ENCODE measurements at places on chromosomes 2 and 18. TPM values are rescaled to one million over a fixed set of nuclear protein-coding genes. Genes with fewer than 3 reads are reported as not detected.

DNA sequence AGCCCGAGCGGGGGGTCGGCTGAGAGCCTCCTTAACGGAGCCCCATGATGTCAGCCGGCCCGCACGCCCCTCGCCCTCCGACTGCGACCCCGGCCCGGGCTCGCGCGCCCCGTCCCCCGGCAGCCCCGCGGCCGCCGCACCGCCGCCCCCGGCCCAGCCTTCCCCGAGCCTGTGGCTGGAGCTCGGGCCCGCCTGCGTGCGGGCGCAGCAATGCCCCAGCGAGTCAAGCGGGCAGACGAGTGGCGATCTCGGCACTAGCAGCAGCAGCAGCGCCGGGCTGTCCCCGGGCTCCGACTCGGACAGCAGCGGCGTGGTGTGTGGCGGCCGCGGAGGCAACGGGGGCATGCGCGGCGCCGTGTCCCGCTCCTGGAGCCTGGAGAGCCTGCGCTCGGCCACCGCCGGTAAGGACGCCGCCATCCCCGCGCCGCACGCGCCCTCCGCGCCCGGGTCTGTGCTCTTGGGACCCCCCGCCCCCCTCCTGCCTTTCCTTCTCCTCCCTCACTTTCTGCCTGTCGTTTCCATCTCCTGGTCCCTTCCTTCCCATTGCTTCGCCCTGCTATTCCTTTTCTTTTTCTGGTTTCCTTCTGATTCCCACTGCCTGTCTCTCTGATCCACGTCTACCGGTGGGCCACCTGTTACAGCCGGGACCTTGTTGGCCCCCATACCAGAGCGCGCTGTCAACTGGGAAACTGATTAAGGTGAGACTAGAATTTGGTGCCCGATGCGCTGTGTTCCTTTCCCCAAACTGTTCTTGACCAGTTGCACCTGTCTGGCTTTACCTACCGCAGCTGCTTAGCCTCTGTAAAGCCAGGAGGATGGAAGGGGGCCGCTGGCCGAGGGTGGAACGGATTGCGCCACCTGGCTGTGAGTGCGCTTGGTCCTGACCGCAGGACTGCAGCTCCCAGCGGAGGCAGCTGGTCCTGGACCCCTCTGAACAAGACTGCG is 127.4 kb downstream of the ARHGEF4 start:
- peak; percentile 16 for DNase-seq

DNA sequence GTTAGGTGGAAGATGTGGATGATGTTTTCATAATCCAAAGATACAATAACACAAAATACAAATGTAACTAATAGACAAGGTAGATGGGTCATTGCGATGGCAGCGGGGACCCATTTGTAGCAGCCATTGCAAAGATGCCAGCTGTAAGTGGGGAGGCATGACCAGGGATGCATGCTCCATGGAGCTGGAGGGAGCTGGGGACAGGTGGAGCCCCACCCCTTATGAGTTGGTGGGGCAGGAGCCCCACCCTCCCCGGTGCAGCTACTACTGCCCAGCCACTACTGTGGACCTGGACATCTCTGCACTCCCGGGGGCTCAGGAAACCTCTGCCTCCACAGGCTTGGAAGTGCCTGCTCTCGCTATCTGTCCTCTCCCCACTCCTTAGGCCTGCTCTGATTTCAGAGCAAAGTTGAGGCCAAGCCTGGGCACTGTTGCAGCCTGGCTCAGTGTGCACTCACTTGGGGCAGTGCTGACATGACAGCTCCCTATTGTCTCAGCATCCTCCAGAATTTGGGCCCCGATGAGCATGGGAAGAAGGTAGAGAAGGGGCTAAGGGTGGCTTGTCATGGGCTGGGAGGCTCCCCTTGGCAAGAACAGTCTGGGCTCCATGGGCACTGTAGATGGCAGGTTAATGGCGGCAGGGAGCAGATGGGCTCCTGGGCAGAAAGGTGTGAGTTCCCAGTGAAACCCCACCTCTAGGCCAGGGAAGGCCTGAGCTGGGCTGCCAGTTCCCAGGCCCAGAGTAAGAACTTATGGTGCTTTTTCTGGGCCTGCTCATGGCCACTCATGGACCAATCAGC is 81.1 kb downstream of the ZNF804A start:
- no peak for DNase-seq

- no peak for DNase-seq
These were observed 115.7 kb downstream of the FAM210A start for GRCh38 chr18:13610555-13611141.

- no peak for DNase-seq
These were observed 64.5 kb upstream of the LAPTM4A start for GRCh38 chr2:20115902-20116301.

The RAPGEF4 gene
- total RNA-seq = 1.8 TPM

GRCh38 chr2:124025891-124026434 is 876 bp downstream of the CNTNAP5 start:
- no peak for DNase-seq

GRCh38 chr2:41933585-41934320 is 114.1 kb upstream of the PKDCC start:
- no peak for DNase-seq

The TUBA3E gene
- not detected for total RNA-seq

- no peak for DNase-seq
These were observed 599.4 kb downstream of the RNF144A start for GRCh38 chr2:7516484-7517063.

DNA sequence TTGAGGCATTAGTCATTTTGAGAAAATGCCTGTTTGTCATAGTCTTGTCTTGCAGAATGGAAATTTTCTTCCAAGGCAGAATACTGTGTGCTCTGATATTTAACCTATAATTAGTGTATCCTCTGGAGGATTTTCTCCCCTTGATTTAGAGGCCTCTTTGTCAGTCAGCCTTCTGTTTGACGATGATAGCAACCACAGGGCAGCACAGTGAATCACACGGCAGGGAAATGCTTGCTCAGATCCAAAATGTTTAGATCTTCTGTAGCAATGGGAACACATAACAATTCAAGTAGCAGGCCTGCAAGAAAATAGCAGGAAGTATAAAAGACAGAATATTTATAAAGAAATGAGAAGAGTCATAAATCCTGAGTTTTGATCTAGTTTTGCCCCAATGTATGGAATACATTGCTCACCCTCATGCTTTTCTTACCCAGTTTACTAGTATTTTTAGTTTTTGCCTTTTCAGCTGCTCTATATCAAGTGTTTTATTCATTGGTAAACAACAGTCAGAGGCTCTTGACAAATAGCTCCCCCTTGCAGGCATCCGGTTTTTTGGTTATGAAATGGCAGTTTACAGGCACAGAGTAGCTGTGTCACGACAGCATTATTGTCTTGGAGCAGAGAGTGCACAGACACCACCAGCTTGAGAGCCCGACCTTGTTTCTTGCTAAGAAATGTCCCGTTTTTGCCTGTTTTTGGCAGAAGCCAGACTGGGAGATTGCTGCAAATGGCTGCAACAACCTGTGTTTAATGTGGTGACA is 185.1 kb downstream of the MYO3B start:
- no peak for DNase-seq

DNA sequence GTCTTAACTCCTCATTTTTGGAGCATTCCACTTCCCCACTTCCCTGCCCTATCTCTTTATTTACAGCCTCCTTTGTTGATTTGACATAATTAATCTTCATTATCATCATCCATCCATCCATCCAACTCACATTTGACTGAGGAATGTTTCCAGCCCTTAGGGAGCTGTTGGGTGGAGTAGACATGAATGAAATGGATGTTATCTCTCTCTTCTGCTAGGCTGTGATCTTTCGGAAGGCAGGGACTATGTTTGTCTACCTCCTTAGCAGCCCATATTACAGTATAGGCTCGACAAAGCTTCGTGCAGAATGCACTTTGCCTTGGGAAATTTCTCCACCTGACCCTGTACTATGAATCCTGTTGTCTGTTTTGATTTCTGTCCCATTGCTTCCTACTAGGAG is 7.7 kb upstream of the EFEMP1 start:
- DNase-seq = no peak

- no peak for DNase-seq
These were observed 102.5 kb downstream of the RIT2 start for GRCh38 chr18:43012951-43013350.

- peak; percentile 8 for DNase-seq
These were observed 49.7 kb downstream of the SH2D6 start for GRCh38 chr2:85468096-85468703.

DNA sequence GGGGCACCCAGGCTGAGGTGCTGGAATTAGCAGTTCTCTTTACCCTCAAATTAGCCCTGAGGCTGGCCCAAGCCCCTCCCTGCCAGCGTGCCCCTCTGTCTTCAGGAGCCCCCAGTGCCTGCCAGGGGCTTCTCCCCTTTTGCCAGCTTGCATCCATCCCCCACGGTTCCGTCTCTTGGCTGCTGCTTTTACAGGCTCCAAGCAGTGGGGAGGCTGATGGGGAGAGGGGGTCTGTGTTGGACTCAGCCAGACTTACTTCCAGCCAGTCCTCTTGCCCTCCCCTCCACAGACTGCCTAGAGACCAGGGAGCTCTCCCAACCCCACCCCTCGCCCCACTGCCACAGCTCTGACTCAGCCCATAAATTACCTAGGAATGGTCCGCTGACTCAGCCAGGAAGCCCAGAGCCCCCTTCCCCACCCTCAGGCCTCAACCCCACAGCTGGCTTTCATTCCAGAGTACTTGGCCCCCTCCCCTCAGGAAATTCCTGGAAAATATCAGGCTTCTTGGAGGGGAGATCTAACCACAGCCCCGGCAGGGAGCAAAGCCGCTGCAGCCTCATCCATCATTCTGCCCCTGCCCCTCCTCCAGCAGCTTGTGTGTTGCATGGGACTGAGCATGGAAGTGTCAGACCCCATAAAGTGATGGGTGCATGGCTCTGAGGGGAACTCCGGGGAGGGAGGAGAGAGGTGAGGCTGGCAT is 184.6 kb downstream of the ZFP36L2 start:
- DNase-seq = peak; percentile 49

DNA sequence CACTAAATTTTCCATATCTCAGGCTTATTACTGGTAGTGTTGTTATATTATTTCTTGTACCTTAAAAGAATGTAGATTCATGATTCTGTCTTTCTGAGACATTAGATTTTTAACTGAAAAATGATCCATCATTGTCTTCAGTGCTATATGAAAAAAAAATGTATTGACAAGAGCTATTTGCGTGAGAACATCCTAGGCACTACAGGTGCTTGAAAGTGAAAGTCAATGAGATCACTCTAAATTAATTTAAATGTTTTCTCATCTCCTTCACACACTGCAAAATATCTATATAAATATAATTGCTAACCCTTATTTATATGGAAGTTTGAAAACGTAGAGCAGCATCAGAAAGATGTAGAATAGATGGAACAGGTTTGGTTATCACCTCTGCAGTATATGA is 684.6 kb downstream of the TRIB2 start:
- no peak for DNase-seq

DNA sequence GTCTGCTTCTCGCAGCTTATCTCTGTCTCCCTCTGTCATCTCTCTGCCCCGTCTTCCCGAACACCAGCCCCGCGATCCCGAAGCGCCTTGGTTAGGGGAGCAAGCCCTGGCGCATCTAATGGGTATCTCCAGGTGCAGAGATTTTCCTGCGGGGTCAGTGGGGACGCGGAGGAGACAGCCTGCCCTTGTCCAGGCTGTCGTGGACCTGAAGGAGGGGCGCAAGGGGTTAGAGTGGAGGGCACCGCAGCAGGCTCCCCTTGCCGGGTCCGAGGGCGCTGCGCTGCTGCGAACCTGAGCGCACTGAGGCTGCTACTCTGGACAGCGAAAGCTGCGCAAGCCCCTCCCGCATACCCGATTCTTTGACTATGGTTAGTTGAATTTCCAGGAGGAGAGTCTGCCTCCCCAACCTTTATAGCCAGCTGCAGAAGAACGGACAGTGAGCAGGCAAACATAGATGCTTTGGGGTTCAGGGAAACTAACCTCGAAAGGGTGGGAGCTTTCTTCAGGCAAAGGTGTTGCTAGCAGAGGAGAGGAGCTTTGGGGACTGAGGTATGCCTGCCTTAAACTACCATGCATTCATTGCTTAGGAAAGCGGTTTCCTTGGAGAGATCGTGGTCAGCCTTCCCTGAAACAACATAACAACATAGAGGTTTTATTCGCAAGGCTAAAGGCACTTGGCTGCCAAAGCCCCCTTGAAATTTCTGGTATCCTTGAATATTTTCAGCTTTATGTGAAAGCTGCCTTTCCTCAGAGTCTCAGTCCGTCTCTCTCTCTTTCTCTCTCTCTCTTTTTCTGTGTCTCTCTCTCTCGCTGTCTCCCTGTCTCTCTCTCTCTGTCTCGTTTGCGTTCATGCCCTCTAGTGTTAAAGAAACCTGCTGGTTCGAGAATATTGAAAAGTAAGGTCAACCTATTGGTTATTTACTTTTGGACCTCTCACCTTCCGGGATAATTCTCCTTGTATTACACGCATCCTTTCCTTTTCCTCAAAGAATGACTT is 1.6 kb downstream of the GALNT13 start:
- DNase-seq = no peak

The BARD1 gene
- total RNA-seq = 43.2 TPM

GRCh38 chr18:42509750-42510415 is 554.8 kb downstream of the PIK3C3 start:
- DNase-seq = no peak

The MARCO gene
- not detected for total RNA-seq

GRCh38 chr2:201188449-201188848 is 5.5 kb downstream of the CASP10 start:
- no peak for DNase-seq

The CYS1 gene
- total RNA-seq = 4.8 TPM

GRCh38 chr2:157782057-157782845 is 93.9 kb downstream of the ACVR1 start:
- DNase-seq = no peak

DNA sequence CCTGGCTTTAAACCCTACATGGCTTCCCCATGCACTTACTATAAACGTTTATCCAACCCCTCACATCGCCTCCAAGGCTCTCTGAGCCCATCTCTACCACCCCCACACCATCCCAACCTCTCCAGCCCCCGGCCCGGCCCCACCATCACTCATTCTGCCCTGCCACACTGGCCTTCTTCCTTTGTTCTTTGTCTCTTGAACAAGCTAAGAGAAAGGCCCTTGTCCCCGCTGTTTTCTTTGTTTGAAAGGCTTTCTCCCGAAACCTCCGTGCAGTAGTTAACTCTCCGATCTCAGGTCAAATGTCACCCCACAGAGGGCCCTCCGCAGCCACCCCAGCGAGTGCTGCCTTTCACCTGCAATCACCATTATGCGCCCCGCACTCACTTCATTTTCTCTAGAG is 100.4 kb downstream of the AFF3 start:
- no peak for DNase-seq

All from Calu3 (cell line).